ENCODE measurements at places on chromosomes 11 and 22. TPM values are rescaled to one million over a fixed set of nuclear protein-coding genes. Genes with fewer than 3 reads are reported as not detected.

Gene RFPL1
- 1.3 TPM for polyA plus RNA-seq

Gene OR8G1
- polyA plus RNA-seq, result not detected

Gene MS4A4E
- 1.4 TPM for polyA plus RNA-seq

Gene AIFM3
- 1.2 TPM for polyA plus RNA-seq

Gene POLR2L
- polyA plus RNA-seq, result 95.2 TPM

Gene FAT3
- 13.3 TPM for polyA plus RNA-seq
